ENCODE measurements at places on chromosomes 7 and 10.

GRCh38 chr7:148567524-148567923 lies 23.0 kb upstream of the C7orf33 start:
- DNase-seq, result no peak

DNA sequence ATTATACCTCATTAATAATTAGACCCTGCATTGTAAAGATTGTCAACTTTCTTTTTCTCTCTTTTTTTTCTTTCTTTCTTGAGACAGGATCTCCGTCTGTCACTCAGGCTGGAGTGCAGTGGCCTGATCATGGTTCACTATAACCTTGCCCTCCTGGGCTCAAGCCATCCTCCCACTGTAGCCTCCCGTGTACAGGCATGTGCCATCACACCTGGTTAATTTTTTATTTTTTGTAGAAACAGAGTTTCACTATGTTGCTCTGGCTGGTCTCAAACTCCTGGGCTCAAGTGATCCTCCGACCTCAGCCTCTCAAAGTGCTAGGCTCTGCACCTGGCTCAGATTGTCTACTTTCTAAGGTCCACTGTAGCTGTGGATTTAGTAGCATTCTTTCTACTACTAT lies 50.7 kb downstream of the MDFIC start:
- no peak for DNase-seq

- no peak for DNase-seq
Measured at GRCh38 chr7:105304040-105304895, 84.5 kb downstream of the SRPK2 start.

DNA sequence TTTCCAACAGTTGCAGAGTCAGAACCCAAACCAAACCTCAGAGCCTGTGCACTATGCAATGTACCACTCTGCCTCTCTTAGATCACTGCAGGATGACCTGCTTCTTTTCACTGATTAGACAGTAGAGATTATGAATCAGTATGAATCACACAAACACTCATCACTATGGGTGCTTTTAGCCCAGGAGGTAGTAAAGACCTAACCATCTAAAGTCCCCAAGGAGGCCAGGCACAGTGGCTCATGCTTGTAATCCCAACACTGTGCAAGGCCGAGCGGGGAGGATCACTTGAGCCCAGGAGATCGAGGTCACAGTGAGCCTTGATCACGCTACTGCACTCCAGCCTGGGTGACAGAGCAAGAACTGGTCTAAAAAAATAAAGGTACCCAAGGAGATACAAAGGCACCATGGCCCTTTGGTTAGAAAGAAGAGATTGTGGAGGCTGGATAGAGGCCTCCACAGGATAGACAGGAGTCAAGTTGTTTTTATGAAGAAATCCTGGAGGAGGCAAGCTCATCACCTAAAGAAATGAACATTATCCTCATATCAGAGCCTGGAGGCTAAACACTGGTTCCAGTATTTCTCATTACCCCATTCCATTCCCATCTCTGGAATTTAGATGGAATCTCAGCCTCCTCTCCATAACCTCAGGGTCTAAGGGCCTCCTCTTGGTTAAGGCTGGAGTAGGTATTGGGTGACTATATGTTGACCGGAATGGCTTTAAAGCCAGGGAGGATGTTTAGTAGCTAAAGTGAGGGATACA lies 12.9 kb downstream of the SEC31B start:
- no peak for DNase-seq

Data from stimulated activated CD8-positive, alpha-beta memory T cell treated with anti-CD3 and anti-CD28 coated beads, Interleukin-2, amount 100 ng/mL, for 1 hour (primary cell).